ENCODE measurements at places on chromosomes 16 and 17. TPM values are rescaled to one million over a fixed set of nuclear protein-coding genes. Genes with fewer than 3 reads are reported as not detected.

DCTPP1 gene
- 18.2 TPM for total RNA-seq

PLSCR3 gene
- total RNA-seq = 43.1 TPM

GRCh38 chr16:47734081-47734857 is 273.1 kb downstream of the PHKB start:
- DNase-seq = no peak
- H3K4me1 ChIP-seq = no peaks in the 10 kb centered on the region
- H3K27me3 ChIP-seq = no peaks in the 10 kb centered on the region
- H3K4me3 ChIP-seq = no peak overlapping the region

DNA sequence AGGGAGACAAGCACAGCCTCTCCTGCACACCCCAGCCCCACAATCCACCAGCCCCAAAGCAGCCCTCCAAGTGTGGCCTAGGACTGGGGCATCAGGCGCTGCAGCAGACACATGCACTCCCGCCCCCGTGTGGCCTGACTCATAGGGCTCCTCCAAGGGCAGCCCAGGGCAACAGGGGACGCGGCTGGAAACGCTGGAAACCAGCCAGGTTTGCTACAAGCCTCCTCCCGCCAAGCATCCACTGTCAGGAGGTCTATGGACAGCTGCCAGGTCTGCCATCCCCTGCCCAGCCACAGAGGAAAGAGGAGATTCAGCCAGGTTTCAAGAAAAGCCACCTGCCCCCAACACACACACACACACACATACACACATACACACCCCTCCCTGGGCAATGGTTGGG is 25.8 kb downstream of the SRCIN1 start:
- H3K27ac ChIP-seq = no peak overlapping the region
- no peak for DNase-seq
- H3K4me1 ChIP-seq = no peaks in the 10 kb centered on the region

DNA sequence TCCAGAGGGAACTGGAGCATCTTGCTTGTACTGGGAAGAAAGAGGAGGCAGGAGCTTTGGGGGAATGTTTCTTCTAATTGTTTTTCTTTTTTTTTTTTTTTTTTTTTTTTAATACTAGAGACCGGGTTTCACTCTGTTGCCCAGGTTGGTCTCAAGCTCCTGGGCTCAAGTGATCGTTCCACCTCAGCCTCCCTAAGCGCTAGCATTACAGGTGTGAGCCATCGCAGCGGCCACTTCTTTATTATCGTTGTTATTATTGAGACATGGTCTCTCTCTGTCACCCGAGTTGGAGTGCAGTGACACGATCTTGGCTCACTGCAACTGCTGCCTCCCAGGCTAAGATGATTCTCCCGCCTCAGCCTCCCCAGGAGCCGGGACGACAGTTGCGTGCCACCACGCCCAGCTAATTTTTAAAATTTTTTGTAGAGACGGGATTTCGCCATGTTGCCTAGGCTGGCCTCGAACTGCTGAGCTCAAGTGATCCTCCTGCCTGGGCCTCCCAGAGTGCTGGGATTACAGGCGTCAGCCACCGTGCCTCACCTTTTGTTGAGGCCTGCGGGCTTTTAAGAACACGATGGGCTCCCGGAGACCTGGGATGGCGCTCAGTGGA is 137.3 kb upstream of the GSE1 start:
- H3K27me3 ChIP-seq = no peaks in the 10 kb centered on the region
- no peaks in the 10 kb centered on the region for H3K4me1 ChIP-seq
- H3K27ac ChIP-seq = no peak overlapping the region
- H3K36me3 ChIP-seq = no peaks in the 10 kb centered on the region
- DNase-seq = no peak

GRCh38 chr16:30351586-30352419 is 3.3 kb downstream of the CD2BP2 start:
- H3K36me3 ChIP-seq = peaks cover 2% of the 10 kb centered on the region
- DNase-seq = peak; percentile 87
- H3K4me3 ChIP-seq = no peak overlapping the region
- H3K27me3 ChIP-seq = no peaks in the 10 kb centered on the region
- H3K4me1 ChIP-seq = no peaks in the 10 kb centered on the region

- no peak for DNase-seq
- no peak overlapping the region for H3K27ac ChIP-seq
- no peak overlapping the region for H3K4me3 ChIP-seq
- no peaks in the 10 kb centered on the region for H3K36me3 ChIP-seq
- H3K4me1 ChIP-seq = no peaks in the 10 kb centered on the region
Observed at GRCh38 chr16:22787466-22788192, 26.3 kb upstream of the HS3ST2 start.

GRCh38 chr16:30084816-30085159 is 6.9 kb downstream of the TBX6 start:
- H3K27me3 ChIP-seq = no peaks in the 10 kb centered on the region
- no peaks in the 10 kb centered on the region for H3K4me1 ChIP-seq
- no peak overlapping the region for H3K4me3 ChIP-seq
- peak; percentile 76 for DNase-seq

GRCh38 chr17:14940938-14941265 is 324.2 kb downstream of the PMP22 start:
- H3K27me3 ChIP-seq = no peaks in the 10 kb centered on the region
- no peak for DNase-seq
- no peak overlapping the region for H3K27ac ChIP-seq

- H3K27me3 ChIP-seq = no peaks in the 10 kb centered on the region
- H3K4me1 ChIP-seq = no peaks in the 10 kb centered on the region
- H3K36me3 ChIP-seq = no peaks in the 10 kb centered on the region
- H3K27ac ChIP-seq = no peak overlapping the region
- DNase-seq = no peak
- no peak overlapping the region for H3K4me3 ChIP-seq
Observed at GRCh38 chr17:82173351-82174041, 39.1 kb downstream of the CCDC57 start.

DNA sequence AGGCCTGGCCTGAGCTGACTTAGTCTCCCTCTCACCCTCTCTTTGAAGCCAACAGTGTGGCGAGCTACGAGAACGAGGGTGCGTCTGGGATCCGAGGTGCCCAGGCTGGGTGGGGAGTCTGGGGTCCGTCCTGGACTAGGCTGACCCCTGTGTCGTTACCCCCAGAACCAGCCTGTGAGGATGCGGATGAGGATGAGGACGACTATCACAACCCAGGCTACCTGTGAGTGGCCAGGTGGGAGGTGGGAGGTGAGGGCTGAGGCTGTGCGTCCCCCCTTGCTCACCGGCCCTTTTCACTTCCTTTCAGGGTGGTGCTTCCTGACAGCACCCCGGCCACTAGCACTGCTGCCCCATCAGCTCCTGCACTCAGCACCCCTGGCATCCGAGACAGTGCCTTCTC is 1.6 kb downstream of the LAT start:
- DNase-seq = no peak
- no peaks in the 10 kb centered on the region for H3K36me3 ChIP-seq
- no peak overlapping the region for H3K27ac ChIP-seq
- no peak overlapping the region for H3K4me3 ChIP-seq

DNA sequence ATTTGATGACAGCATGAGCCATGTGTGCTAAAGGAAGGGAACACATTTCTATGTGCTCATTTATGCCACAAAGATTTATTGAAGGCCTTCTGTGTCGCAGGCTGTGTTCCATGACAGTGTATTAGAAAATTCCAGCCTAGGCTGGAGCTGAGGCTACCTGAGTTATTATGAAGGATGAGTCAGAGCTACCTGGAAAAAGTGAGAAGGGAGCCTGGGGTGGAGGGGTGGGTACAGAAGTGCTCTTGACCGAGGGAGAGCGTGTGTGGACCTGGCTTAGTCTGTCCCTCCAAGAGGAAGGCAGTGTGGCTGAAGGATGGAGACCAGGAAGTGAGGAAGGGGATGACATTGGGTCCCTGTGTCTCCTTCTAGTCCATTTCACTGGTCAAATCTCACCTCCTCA is 98.3 kb downstream of the N4BP1 start:
- H3K4me1 ChIP-seq = no peaks in the 10 kb centered on the region
- H3K27ac ChIP-seq = no peak overlapping the region
- H3K36me3 ChIP-seq = no peaks in the 10 kb centered on the region
- H3K4me3 ChIP-seq = no peak overlapping the region
- H3K27me3 ChIP-seq = no peaks in the 10 kb centered on the region

DNA sequence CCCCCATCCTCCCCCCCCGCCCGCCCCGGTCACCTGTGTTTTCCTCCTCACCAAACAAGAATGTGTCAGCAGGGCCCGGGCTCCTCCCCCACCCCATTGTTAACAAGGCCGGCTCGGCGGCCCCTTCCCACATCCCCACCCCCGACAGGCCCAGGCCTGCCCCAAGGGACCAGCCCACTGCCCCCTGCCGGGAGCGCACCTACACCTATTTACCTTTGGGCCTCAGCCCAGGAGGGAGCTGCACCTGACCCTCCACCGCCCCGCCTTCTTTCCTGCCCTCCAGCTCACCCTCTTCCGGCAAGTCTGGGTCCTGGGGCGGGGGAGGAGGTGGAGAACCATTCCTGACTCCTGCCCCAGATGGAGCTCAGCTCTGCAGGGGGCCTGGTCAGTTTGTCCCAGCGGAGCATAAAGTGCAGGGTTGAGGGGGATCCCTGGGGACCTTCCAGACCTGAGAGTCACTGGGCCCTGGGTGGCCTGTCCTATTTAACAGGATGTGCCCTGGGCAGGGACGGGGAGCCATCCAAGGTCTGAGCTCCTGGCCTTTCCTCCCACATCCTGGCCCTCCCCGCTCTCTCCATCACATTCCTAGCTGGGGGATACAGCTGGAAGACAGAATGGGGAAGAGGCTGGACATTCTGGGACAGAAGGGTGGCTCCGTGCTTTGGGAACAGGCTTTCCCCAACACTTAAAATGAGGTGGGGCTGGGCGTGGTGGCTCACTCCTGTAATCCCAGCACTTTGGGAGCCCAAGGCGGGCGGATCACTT is 8.3 kb downstream of the FOXJ1 start:
- no peaks in the 10 kb centered on the region for H3K4me1 ChIP-seq
- H3K4me3 ChIP-seq = no peak overlapping the region
- no peaks in the 10 kb centered on the region for H3K27me3 ChIP-seq

DNA sequence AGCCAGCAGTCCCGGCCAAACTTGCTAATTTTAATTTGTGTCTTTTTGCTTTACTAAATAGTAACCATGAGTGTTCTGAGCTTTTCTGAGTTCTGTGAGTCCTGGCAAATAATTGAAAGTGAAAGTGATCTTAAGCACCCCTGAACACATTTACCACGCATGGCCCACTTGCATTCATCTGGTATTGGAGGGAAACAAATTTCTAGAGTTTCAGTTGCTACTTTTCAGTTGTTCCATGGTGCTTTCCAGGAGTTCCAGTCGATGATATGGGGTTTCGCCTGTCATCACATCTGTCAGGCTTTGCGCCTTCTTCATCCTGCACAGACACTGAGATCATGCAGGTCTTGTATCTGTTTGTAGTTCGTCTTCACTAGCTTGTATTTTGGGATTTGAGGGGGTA is 44.1 kb downstream of the CRLF3 start:
- H3K36me3 ChIP-seq = peaks cover 2% of the 10 kb centered on the region
- no peaks in the 10 kb centered on the region for H3K4me1 ChIP-seq
- no peak for DNase-seq
- H3K27ac ChIP-seq = no peak overlapping the region
- no peaks in the 10 kb centered on the region for H3K27me3 ChIP-seq

DNA sequence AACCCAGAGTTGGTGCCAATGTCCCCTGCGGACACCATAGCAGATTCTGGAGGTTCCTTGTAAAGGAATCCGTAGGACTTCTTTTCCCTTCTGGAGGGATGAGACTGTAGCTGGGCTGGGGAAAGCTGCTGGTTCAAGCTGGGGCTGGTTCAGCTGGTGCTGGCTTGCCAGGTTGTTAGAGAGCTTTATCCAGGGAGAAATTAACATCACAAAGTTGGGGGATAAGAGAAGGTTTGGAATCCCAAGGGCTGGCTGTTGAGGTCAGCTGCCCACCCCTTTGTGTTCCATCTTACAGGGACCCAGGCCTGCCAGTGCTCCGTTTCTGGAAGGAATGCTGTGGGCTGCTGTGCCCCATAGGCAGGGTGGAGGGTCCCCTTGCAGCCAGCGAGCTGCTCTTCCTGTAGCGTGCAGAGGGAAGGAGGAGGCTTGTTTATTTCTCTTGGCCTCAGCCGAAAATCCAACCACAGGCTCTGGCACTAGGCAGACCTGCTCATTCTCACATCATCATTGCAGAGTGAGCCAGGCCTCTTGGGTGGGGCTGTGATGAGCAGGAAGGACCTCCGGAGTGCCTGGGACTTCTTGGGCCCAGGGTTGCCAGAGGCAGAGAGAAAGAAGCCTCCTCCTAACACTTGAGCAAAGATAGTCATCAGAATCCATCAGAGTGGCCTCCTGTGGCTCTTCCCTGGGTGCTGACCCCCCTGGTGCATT is 251.1 kb downstream of the SEC14L1 start:
- H3K4me1 ChIP-seq = no peaks in the 10 kb centered on the region
- no peaks in the 10 kb centered on the region for H3K27me3 ChIP-seq
- H3K4me3 ChIP-seq = no peak overlapping the region
- no peaks in the 10 kb centered on the region for H3K36me3 ChIP-seq
- DNase-seq = peak; percentile 90

- no peaks in the 10 kb centered on the region for H3K27me3 ChIP-seq
- no peaks in the 10 kb centered on the region for H3K36me3 ChIP-seq
- no peak overlapping the region for H3K27ac ChIP-seq
- no peaks in the 10 kb centered on the region for H3K4me1 ChIP-seq
- no peak overlapping the region for H3K4me3 ChIP-seq
- DNase-seq = no peak
Observed at GRCh38 chr16:66150698-66151482, 215.6 kb upstream of the CDH5 start.

GRCh38 chr17:73943416-73944110 is 259.9 kb upstream of the RPL38 start:
- no peaks in the 10 kb centered on the region for H3K36me3 ChIP-seq
- H3K4me3 ChIP-seq = no peak overlapping the region
- H3K4me1 ChIP-seq = no peaks in the 10 kb centered on the region
- H3K27ac ChIP-seq = no peak overlapping the region
- H3K27me3 ChIP-seq = no peaks in the 10 kb centered on the region

DNA sequence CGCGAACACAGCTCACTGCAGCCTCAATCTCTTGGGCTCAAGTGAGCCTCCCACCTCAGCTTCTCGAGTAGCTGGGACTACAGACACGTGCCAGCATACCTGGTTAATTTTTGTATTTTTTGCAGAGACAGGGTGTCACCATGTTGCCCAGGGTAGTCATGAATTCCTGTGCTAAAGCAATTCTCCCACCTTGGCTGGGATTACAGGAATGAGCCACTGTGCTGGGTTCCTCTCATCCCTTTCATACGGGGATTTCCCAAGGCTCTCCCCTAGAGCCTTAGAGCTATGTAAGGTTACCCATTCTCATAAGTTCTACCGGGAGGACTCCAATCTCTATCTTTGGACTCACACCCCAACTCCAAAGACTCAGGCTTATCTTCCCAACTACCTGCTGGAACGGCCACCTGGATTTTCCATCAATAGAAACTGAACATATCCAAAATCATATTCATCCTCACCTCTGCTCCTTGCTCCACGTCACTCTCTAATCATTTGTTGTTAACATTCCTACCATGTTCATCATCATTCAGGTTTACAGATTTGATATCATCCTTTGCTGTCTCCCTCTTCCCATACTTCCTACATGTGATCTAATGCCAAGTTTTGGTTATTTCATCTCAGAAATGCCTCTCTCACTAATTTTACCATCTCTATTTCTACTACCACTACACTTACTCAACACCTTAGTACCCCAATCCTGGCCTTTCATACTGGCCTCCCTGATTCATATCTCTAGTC is 92.5 kb downstream of the NCOR1 start:
- no peak for DNase-seq
- H3K27ac ChIP-seq = no peak overlapping the region
- no peak overlapping the region for H3K4me3 ChIP-seq
- H3K36me3 ChIP-seq = peaks cover 7% of the 10 kb centered on the region
- H3K27me3 ChIP-seq = no peaks in the 10 kb centered on the region
- H3K4me1 ChIP-seq = no peaks in the 10 kb centered on the region

- H3K36me3 ChIP-seq = no peaks in the 10 kb centered on the region
- DNase-seq = no peak
- H3K4me1 ChIP-seq = no peaks in the 10 kb centered on the region
- no peak overlapping the region for H3K27ac ChIP-seq
- H3K27me3 ChIP-seq = no peaks in the 10 kb centered on the region
- H3K4me3 ChIP-seq = no peak overlapping the region
Observed at GRCh38 chr16:24309258-24310142, 53.4 kb downstream of the CACNG3 start.

Measured in aorta (tissue), 5 donors.